Suprapubic skin (tissue), 4 donors: ENCODE measurements at places on chromosomes 4 and X.

DNA sequence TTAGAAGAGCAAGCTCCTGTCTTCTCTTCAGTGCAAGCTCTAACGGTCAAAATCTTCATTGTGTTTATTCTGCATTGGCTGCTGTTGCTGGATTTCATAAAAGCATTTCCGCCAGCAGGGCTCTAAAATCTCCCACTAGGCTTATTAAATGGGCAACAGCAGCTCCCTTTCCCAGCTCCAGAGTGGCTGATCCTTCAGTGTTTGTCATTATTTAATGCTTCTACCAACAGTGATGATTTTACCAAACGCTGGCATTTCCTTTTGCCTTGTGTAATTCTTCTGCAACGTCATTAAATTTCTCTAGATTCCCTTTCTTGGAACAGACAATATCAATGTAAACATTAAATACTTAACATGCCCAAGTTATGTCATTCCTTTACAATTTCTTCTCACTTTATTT, 20.1 kb downstream of the SLC7A11 start:
- DNase-seq = no peak

GRCh38 chrX:141467442-141467841, 117.1 kb downstream of the SPANXA1 start:
- no peak for DNase-seq

DNA sequence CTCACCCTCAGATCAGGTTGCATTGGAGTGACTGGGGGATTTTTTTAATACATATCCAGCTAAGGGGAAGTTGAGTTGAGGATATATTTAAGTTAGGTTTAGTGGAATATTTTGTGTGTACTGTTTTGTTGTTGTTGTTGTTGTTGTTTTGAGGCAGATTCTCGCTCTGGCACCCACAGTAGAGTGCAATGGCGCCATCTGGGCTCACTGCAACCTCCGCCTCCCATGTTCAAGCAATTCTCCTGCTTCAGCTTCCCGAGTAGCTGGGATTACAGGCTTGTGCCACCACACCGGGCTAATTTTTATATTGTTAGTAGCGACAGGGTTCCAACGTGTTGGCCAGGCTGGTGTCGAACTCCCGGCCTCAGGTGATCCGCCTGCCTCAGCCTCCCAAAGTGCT, 38.6 kb upstream of the ATP6AP2 start:
- no peak for DNase-seq

DNA sequence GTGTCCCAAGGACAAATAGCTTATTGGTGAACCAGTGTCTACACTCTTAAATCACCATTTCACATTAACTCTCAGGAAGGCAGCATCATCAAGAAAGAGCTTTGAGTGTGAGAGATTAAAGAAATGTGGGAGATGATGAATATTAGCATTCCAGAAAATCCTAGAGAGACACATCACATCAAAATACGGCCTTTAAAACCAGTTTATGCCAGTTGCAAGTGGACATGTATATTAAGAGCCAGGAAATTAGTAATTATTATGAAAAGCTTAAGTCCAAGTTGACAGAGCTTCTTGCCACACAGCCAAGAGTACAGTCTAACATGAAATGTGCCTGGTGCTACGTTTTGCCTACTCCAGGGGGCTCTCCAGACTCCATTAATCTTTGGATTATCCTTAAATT, 503.0 kb upstream of the BOD1L1 start:
- no peak for DNase-seq

DNA sequence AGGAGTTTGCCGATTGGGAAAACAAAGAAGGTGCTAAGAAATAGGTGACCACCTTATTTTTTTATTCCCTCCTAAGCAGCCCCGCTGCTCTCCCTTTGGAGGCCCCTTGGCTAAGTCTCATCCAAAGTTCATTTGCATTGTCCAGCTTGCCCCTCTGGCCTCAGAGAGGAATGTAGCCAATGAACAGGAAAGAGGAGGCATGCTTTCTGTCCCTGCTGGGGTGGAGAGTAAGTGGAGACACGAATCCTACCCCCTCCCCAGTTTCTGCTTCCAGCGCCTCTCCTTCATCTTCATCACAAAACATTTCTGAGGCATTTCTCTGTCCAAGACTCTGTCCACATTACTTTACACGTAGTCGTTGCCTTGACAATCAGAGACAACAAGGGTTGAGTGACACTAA, 38.7 kb downstream of the NLGN3 start:
- no peak for DNase-seq

- no peak for DNase-seq
Measured at GRCh38 chr4:26061248-26061986, 147.4 kb downstream of the SMIM20 start.

- DNase-seq = no peak
Measured at GRCh38 chrX:150167482-150168324, 195.4 kb upstream of the MAMLD1 start.
